ENCODE measurements at places on chromosomes 5 and 9.

DNA sequence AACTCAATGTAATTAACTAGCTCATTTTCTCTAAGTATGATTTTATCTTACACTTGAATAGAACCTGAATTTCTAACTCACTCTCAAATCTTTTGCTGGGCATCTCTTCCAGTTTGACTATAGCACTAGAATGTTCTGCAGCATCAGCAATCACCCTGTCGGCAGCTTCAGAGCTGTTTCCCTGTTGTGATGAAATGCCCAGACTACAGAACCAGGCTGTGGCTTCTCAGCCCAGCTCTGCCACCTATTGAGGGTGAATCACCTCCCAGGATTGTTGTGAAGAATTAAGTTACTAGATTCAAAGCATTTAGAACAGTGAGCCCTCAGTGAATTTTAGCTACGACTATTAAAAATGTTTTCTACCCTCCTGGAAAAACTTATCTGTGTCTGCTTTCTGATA is 90.4 kb upstream of the ANKRD55 start:
- DNase-seq, result no peak

DNA sequence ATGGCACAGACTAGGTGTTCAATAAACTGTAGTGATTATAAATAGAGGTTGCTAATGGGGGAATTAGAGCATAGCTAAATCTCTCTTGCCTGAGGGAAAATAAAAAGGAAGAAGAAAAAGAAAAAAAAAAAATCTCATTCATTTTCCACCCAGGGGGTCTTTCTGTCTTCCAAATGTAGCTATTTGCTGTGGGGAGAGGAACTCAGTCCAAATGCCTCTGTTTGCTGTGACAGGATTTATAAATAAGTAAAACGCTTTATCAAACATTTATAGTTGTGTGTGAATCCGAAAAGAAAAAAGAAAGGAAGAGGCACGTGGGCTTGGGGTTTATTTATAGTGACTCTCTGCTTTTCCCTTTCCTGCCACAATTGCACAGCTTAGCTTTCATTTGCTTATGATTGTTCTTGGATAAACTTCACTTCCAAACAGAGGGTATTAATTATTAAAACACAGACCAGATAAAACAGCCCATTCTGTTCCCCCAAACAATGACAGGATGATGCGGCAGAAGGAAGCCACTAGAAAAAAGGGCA is 245.7 kb downstream of the ASTN2 start:
- peak; percentile 53 for DNase-seq

- DNase-seq, result no peak
Observed at GRCh38 chr5:40784027-40784653, 14.0 kb downstream of the PRKAA1 start.

DNA sequence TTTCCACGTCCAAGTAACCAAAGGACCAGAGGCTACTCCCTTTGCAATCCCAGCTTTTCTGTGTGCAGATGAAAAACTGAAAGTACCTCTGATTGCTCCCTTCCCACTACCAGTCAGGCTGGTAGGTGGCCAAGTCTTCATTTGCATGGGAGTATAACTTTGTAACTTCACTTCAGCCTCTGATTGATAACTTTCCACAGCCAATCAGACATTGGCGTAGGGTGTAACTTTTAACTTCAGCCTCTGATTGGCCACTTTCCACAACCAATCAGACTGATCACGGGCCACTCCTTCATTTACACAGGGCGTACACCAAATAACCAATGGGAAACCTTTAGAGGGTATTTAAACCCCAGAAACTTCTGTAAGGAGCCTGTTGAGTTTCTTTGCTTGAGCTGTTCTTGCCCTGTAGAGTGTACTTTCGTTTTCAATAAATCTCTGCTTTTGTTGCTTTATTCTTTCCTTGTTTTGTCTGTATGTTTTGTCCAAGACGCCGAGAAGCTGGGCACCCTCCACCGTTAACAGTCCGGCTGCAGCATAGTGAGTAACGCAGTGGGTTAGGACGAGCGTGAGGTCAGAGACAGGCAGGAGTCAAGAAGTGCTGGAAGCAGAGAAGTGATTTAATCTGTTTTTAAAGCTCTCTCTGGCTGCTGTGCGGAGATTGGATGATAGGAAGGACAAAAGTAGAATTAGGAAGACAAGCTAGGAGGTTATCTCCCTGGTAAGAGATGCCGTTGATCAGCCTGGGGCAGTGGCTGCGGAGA is 3.5 kb upstream of the EXOSC2 start:
- no peak for DNase-seq

DNA sequence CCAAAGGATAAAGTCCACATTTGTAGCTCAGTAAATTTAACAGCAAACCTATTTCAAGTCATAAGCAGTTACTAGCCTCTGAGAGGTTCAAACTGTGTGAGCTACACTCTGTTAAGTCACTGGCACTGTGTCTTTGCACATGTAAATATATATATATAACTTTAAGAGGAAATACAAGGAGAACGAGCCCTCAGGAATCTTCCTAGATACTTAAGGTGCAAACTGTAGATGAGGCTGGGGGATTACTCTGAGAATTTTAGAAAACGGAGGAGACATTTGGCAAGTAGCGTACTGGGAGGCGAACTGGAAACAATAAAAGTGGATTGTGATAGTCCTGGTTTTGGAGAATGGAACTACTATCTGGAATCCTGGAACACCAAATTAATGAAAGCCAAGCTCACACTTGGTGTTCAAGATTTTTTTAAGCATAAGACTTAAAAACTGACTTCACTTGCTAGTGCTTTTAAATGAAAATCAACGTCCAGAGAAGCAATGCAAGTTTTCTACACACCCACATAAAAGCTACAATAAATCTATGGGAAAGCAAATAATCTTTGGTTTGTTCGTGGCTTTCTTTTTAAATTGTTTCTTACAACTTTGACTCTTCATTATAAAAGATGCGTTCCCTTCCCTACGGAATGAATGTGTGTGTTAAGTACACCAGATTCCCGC is 1057.0 kb upstream of the DMAC1 start:
- DNase-seq, result no peak

DNA sequence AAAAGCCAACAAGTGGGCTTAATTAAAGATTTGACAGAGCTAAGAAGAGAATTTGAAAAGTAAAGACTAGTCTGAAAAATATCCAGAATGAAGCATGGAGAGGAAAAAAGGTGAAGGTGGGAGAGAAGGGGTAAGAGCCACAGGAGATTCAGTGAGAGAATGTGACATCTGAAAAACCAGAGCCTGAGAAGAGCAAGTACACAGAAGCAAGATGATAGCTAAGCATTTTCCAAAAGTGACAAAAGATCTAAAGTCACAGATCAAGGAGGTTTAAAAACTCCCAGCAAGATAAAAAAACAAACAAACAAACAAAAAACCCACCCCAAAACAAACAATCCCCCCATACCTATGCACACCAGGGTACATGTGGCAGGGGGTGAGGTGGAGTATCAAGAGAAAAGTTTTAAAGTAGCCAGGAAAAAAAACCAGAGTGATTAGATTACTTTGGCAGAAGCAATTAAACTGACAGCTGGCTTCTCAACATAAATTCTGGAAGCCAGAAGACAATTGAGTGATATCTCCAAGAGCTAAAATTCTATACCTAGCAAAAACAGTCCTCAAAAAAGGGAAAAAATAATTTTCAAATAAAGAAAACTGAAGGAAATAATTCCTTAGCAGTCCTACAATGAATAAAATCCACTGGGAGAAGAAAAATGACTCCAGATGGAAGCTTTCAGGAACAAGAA is 111.4 kb downstream of the RAPGEF6 start:
- DNase-seq, result no peak

GRCh38 chr5:98110791-98111190 is 662.7 kb upstream of the RGMB start:
- DNase-seq, result no peak

GRCh38 chr9:73841018-73841417 is 656.1 kb upstream of the RORB start:
- DNase-seq, result no peak

- no peak for DNase-seq
Observed at GRCh38 chr9:77194423-77194822, 17.1 kb downstream of the VPS13A start.

DNA sequence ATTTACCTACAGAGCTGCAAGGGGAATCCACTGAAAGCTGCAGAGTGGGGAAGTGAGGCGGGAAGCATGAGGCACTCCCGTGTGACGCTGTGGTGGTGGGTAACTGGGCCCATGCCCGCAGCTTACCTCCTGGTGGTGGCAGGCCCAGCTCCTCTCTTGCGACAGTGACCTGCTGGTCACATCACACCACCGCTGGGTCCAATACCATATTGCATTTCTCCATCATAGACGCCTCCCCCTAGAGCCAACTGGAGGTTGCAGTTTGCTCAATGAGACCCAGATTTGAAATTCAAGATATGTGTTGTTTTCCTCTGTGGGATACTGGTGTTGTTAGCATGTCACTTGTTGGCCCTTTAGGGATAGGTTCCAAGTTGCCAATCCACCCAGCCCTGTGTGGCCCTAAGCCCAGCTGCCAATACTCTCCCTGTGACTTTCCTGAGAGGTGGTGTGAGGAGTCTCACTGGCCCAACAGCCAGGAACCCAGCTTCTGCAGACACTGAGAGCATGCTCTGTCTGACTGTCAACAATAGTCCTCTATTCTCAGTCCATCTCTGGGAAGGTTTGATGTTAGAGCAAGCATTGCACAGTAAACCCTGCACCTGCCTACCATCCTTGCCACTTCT is 428.3 kb downstream of the GADD45G start:
- no peak for DNase-seq

DNA sequence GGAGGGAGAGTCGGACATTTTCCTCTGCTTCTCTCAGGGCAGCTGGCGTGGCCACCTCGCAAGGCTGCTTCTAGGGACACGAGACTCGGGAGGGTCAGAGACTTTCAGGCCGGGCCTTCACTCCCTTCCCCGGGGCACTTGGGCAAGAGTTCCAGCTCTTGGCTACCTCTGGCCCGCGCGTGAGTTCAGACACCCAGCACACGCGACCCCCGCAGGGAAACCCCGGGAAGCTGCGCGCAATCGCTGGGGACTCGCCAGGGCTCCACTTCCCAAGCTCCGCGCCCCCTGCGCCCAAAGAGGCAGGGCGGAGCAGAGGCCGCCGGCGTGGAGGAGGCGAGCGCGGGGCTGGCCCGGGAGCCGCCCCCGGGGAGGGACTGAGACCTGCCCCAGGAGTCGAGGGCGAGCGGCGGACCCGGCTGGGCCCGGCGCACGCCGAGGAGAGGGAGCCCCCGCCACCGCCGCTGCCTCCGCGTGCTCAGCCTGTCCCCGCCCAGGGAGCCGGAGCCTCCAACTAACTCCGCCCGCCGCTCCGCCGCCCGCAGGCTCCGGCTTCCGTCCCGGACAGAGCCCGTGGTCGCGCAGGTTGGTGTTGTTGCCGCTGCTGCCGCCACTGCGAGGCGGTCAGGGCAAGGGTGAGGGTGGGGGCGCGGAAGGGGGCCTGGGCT is at the start of gene PAM:
PAM (plus strand) TSS at position 539 of the 665 bp plus-strand sequence. CDS start 110,891 bp downstream, outside the sequence.
- peak; percentile 86 for DNase-seq

DNA sequence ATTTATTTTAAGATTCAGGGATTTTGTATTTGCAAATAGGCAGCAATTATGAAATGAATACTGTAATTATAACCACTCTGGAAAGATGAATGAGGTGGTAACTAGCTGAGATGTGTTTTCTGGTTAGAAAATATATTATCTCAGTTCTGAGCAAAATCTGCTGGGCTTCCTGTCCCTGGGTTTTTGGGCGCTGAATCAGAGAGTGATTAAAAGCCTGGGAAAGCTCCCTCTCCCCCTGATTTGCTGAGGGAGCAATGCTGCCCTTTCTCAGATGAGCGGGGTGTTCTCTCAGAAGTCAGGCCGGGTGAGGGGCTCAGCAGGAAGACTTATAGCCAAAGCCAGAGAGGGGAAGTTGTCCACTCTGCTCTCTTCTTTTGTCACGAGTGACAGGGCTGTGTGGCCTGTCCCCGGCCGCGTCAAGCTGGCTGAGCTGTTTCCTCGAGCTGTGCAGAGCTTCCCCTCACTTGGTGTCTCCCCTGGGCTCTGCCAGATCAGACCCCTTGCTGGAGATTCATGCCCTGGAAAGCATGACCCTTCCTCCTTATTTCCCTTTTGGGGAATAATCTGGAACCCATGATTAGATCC is 39.8 kb upstream of the PITX1 start:
- no peak for DNase-seq

DNA sequence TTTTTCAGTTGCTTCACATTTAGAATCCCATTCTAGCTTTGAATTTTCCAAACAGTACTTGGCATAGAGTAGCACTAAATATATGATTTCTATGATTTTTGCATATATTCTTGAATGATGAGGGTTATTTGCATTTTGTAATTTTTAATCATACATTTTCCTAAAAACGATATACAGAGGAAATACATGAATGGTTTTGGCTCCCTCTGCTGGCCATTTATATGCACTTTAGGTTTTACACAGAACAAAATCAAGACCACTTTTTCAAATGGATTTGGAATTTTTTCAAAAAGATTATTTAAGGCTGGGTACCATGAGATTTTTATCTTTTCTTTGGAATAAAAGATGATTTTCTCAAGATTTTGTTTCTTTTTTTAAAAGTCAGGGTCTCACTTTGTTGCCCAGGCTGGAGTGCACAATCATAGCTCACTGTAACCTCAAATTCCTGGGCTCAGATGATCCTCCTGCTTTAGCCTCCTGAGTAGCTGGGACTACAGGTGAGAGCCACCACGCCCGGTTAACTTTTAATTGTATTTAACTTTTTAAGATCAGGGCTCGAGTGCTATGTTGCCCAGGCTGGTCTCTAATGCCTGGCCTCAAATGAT is 16.7 kb upstream of the COMMD10 start:
- peak; percentile 24 for DNase-seq

- DNase-seq, result no peak
Observed at GRCh38 chr9:132293145-132293721, 61.6 kb downstream of the SETX start.

DNA sequence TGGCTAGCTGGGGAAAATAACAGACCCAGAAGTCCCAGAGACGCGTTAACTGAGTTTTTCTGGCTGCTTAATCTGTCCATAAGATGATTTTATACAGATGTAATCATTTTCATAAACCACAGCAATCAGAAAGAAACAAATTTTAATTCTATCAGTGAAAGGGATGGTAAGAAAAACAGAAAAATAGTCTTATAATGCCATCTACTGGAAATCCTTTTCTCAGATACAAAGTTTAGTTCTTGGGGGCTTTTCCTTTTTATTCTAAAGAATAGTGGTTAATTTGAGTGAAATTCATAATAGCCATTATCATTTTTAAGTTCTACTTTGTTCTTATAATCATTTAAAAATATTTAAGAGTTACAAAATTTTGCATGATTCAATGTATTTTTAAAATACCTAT is 44.4 kb downstream of the DROSHA start:
- DNase-seq, result no peak

- DNase-seq, result no peak
Observed at GRCh38 chr5:56810826-56811225, 4.5 kb upstream of the MAP3K1 start.

GRCh38 chr5:172823840-172824362 is 10.2 kb upstream of the ERGIC1 start:
- peak; percentile 23 for DNase-seq
